ENCODE measurements at places on chromosomes 2 and 18.

DNA sequence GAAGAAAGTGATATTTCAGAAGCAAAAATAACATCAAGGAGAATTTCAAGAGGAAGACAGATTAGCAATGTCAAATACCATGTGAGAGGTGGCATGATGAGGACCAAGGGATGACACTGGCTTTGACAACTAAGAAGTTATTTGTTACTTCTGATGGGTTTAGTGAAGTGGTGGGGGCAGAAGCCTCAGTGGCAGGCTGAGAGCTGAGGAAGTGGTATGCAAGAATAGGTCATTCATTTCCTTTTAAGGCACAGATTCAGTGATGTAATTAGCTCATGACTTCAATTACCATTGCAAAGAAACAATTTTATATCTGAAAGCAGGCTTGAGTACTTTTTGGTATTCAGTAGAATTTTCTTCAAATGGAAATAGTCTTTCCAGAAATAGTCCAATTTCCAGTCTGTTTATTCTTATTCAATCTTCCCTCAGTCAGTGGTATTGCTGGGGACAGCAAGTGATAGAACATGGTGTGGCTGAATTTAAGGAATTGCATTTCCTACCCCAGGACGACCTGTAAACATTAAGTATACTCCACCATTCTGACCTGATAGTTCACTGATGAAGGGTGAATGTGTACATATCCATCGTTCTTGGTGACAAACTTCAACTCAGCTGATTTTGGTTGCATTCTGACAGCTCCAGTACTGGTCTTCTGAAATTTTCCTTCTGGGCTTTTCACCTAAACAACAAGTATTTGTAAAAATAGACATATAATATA is 28.2 kb downstream of the GEMIN6 start:
- DNase-seq = no peak

DNA sequence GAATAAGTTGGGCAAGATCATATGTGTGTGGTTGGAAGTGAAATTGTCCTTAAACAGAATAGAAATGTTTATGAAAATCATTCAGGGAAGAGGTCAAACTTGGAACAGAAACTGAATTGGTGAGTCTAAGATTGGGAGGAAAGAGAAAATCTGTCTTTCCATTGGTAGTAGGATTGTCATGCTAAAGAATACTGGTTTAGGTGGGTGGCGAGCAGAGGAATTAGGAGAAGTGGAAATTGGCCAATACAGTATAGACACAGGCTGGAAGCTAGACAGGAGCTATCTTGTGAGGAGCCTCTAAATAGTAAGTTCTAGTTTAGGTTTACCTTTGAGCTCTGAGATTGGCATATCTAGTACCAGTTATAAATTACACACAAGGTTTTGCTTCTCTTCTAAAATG is 80.9 kb upstream of the KYNU start:
- no peak for DNase-seq

DNA sequence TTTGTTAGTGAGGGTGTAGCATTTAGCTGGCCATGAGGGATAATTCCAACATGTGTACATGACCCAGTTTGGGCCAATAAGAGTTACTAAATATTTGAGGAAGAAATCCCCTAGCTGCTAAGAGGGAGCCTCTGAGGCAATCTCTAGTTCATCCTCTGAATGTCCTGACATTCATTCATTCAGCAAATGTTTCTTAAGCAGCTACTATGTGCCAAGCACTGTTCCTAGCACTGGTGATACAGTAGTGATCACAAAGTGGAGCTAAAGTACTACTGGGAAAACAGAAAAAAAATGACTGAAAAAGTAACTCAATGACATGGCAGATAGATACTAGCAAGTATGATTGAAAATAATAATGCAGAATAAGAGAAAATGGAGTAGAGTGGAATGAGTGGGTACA is 79.8 kb upstream of the PID1 start:
- DNase-seq = no peak

DNA sequence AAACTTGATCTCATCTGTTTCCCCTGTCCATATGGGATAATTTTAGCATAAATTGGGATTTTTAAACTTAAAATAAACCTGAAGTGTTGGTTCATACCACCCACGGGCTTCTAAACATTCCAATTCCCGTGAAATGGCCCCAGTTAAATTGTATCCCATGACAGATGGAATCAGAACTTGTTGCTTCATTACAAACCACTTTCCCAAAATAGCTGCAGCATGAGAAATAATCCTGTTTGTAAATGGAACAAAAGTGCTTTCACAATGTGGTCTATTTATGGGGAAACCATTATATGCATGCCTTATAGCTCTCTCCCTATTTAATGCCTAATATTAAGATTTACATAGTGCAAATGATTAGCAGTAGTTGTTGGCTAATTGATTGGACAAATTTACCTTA is 15.9 kb downstream of the SCG2 start:
- no peak for DNase-seq

DNA sequence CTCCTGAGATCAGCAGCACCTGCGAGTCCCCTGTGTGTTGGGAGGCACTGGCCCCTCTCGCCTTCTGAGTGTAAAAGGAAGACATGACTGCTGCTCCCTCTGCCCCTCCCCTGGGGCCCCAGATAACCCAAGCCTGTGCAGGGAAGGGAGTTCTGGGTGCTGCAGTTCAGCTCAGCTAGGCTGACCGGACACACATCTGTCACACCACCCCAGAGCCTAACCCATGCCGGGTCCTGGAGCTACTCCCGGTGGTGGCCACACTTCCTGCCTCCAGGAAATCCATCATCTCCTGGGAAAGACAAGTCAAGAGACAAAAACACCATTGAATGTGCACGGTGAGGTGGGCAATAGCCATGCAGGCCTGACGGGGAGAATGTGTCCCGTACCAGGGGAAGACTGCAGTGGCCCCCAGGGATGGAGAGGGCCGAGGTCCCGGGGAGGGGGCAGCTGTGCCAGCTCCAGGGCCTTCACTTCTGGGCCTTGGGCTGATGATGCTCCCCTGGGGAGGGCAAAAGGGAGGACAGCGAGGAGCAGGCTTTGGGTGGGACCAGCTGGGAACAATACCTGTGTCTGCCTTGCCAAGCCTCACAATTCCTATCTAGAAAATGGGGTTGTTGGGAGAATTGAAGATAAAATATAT is 210.6 kb downstream of the TFCP2L1 start:
- no peak for DNase-seq

- DNase-seq = no peak
These were observed 318.7 kb downstream of the NOL4 start for GRCh38 chr18:33906046-33906445.

DNA sequence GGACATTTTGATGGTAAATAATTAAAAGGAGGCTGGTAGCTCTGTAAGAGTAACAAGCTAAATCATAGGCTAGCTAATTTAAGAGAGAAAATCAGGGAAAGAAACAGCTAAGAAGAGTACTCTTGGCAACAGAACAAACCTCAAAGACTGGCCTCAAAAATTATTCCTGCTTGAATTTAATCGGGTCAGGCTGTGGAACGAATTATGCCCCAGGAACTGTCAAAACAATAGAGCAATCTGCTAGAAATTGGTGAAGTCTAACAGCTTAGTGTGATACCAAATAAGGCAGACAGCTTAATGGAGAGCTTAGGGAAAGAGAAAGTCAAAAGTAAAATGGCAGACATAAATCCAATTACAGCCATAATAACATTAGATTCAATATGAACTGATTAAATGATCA is 215.7 kb downstream of the MREG start:
- DNase-seq = no peak

DNA sequence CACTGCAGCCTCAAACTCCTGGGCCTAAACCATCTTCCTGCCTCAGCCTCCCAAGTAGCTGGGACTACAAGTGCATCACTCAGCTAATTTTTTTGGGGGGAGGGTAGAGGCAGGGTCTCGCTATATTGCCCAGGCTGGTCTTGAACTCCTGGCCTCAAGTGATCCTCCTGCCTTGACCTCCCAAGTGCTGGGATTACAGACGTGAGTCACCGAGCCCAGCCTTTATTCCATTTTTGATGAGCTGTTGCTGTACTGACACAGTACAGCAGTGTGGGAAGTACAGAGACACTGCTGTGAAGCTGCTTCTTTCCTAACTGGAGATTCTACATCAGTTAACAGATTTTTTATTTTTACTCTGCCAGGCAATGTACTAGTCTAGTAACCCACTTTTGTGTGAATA is 18.8 kb downstream of the PTRHD1 start:
- DNase-seq = no peak

DNA sequence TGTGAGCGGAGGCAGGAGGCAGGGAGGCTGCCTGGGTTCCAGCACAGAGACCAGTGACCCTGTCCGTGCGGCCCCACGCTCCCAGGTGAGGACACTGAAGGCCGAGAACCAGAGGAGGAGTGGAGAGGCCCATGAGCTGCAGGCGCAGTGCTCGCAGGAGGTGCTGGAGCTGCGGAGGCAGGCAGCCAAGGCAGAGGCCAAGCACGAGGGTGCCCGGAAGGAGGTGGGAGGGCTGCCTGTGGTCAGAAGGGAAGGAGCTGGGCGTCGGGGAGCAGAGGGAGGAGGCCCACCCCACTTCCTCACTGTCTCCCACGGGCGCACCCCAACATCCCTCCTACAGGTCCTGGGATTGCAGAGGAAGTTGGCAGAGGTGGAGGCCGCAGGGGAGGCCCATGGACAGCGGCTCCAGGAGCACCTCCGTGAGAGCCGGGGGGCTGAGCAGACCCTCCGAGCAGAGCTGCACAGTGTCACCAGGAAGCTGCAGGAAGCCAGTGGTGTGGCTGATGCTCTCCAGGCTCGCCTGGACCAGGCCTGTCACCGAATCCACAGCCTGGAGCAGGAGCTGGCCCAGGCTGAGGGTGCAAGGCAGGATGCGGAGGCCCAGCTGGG is 33.0 kb upstream of the SNED1 start:
- peak; percentile 65 for DNase-seq

GRCh38 chr2:590214-591175 is 86.7 kb downstream of the TMEM18 start:
- peak; percentile 42 for DNase-seq

- DNase-seq = no peak
These were observed 8.6 kb upstream of the ARMC9 start for GRCh38 chr2:231189571-231190495.

GRCh38 chr2:63768051-63768450 is 73.6 kb upstream of the UGP2 start:
- DNase-seq = no peak

- DNase-seq = no peak
These were observed 28.0 kb downstream of the KIAA2012 start for GRCh38 chr2:202101026-202101579.

DNA sequence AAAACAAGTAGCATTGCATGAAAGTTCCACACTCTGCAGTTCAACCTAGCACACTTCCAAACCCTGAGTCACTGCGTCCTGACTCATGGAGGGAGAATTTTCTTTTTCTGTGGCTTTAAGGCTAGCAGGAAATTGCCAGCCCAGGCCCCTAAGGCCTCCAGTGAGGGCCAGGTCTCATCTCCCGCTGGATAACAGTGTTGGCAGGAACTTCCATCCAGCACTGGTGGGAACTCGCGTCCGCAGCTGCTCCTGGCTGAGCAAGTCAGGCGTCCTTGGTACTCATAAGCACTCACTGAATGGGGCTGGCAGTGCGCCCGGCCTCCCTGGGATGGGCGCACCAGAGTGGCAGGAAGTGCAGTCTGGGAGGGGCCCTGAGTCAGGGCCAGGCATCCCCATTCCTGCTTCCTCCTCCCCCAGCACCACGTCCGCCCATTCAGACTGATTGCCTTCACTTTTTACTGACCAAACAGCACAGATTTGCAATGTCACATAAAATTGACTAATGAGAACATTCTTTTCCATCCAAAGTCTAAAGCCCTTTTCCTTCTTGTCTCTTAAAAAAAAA is 14.3 kb downstream of the MALL start:
- DNase-seq = peak; percentile 90

DNA sequence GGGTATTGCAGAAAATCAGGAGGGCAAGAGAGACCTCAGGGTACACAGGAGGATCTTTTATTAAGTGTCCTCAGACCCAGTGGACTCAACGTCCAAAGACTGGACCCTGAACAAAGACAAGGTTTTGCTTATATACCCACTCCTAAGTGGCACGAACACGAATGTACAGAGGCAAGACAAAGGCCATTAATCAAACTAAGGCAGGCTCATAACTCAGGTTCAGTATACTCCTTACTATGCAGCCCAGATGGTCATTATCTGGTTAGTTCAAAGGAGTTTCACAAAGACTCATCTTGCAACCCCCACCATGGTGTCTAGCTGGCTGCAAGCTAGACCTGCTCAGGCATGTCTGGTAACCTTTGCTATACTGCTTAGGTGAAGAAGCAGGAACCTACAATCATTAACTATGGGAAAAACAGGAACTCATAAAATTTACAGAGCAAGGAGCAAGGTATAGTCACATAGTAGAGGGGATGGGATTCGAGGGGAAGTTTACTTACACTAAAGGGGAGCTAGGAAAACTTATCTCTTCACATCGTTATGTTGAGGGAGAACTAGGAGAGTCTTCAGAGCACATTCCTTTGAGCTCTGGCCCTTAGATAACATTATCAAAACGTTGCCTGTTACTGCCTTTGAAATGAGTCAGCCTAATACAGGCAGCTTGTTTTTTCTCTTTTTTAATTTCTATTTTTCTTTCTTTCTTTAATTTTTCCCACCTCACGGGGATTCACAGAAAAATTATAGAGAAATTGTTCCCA is 33.9 kb downstream of the SLC4A3 start:
- DNase-seq = no peak

DNA sequence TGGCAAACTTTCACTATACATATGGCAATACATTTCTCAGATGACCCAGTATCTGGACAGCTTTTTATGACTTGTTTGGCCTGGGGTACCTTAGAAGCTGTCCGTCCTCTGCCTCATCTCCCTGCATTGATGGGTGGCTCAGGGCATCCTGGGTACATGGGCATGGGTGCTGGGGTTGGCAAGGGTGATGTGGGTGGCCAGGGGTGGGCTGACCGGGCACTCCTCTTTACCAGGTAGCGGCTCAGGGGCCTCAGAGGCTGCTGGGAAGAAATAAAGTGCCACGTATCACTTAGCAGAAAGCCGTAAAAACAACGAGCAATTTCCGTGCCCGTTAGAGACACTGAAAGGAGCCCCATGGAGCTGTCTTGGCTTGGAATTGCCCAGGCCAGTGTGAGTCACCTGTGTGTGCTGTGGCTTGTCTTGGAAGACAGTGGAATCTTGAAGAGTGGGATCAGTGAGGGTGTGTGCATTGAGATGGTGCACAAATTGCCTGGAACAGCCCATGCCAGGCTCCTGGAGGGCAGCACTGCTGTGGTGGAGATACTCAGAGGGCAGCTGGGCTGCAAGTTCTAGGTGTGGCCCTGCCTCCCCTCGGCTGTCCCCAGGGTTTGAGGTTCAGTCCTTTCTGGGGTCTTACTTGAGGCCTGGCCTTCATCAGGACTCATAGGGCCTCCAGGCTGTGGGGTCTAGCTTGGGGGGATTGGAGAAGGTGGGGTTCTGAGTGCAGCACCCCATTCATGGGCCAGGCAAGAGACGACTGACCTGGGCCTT is 88.8 kb downstream of the FHOD3 start:
- DNase-seq = no peak

GRCh38 chr2:37912056-37912455 is 13.0 kb upstream of the RMDN2 start:
- no peak for DNase-seq

DNA sequence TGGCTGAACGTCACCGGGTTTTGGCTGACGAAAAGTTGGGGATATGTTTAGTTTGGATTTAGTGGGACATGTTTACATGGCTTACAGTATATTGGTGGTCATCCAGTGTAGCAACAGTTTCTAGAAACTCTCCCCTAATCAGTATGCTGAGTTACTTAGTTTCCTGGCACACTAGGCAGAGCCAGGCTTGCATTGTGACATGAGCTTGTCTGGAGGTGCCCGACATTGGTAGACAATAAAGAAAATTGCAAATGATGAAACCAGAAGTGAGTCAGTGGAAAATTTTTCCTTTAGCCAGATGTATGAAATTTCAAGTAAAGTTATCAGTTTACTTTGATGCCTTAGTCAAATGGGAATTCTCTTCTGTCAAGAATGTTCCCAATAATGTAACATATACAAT is 276.1 kb downstream of the RDH14 start:
- no peak for DNase-seq
